ENCODE measurements at places on chromosomes 2 and 18.
A peak's percentile ranks its signal among the peaks of the same experiment; 100 is the strongest.

DNA sequence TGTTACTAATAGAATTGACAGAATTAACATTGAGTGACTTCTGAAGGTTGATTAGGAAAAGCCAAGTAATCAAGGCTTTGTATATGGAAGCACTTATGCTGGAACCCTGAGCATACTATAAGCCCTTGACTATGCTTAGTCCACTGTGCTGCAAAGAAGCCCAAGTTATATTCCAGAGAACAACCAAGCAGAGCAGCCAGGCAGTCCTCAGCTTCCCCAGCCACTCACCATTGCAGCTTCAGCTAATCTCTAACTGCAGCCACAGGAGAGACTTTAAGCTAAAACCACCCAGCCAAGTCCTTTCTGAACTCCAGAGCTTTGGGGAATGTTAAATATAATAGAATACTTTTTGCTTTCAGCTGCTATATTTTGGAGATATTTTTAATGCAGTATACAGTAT lies 164.4 kb upstream of the VWC2L start:
- no peak for DNase-seq

DNA sequence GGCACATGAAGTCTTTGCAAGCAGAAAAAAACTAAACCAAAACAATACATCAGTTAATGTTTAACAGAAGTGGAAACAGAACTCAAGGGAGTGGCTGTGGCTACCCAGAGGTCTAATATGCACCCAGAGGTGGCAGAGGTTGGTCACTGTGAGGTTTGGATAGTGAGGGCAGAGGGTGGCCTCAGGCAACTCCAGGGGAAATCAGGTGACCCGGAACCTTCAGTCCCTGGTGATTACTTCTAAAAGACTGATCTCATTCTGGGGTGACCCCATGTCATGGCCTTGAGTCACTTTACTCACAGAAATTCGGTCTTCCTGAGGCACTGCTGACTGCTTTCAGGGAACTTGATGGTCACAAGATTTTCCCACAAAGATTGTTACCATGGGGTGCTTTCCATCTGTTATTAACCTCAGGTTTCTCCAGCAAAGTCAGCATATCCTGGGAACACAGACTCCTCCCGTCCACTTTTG lies 99.4 kb downstream of the TMEM17 start:
- DNase-seq: no peak

- no peak for DNase-seq
Measured at GRCh38 chr2:71861186-71862160, 286.2 kb downstream of the CYP26B1 start.

- no peak for DNase-seq
Measured at GRCh38 chr2:28471214-28471613, 24.6 kb upstream of the PLB1 start.

GRCh38 chr18:73952296-73952946 lies 195.2 kb downstream of the FBXO15 start:
- DNase-seq: no peak

GRCh38 chr2:157751462-157752058 lies 122.9 kb upstream of the ACVR1C start:
- DNase-seq: no peak

GRCh38 chr18:44778788-44779187 lies 98.1 kb downstream of the SETBP1 start:
- DNase-seq: no peak

GRCh38 chr2:227411320-227411989 lies 23.7 kb upstream of the SCYGR1 start:
- DNase-seq: no peak

- DNase-seq: peak; percentile 14
Measured at GRCh38 chr2:64203858-64204632, 59.8 kb upstream of the PELI1 start.

DNA sequence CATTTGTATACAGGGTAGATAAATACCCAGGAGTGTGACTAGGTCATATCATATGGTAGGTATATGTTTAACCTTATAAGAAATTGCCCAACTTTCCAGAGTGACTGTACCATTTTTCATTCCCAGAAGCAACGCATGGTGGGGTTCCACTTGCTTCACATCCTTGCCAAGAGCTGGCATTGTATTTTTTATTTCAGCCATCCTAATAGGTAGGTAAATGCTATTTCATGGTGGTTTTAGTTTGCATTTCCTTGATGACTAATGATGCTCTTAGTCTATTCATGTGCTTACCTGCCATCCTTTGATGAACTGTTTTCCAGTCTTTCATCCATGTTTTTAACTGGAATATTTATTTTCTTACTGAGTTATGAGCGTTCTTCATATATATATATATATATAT lies 51.9 kb downstream of the MAP4K3 start:
- DNase-seq: no peak

- no peak for DNase-seq
Measured at GRCh38 chr2:171553236-171553635, 31.0 kb downstream of the CYBRD1 start.

DNA sequence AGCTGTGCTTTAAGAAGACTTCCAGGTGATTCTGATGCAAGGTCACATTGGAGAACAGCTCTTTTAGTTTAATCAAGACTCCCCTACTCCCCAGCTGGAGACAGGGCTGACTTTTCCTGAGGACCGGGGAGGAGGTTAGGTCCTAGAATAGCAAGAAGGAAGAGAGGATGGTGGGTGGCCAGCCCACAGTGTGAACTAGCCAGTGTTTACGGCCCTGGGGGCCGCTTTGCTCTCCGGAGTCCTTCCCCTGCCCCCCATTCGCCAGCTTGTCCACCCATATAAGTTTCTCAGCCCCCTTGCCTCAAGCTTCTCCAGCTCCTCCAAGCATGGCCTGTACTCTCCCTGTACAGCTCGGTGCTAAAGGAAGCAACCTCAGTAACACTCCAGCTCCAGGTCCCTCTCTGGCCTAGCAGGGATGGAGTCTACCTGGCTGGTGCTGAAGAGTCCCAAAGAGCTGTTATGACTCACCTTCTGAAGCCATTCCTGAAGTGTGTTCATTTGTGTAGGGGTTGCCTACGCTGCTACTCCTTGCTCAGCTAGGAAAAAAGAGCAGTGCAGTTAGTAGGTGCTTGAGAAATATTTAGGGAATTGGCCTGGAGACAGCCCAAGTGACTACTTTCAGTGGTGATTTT lies 7.9 kb downstream of the INPP4A start:
- no peak for DNase-seq

DNA sequence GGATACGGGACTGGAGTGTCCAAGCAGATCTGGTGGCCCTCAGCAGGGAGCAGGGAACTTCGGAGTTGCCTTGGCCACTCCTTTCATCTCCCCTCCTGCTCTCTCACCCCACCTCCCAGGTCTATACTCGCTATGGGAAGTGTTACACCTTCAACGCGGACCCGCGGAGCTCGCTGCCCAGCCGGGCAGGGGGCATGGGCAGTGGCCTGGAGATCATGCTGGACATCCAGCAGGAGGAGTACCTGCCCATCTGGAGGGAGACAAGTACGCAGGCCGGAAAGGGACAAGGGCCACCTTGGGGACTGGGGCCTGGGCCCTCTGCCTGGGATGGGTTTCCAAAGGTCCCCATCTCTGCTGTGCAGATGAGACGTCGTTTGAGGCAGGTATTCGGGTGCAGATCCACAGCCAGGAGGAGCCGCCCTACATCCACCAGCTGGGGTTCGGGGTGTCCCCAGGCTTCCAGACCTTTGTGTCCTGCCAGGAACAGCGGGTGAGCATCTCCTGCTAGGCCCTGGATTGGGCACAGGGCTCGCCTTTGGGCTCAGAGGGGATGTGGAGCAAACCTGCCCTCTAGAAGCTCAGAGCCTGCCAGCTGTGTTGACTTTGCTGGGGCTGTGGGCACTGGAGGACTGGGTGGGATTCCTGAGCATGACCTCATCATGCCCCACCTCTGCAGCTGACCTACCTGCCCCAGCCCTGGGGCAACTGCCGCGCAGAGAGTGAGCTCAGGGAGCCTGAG lies 11.8 kb downstream of the CHPF start:
- no peak for DNase-seq

GRCh38 chr18:47767699-47768098 lies 162.8 kb downstream of the SMAD2 start:
- no peak for DNase-seq

- DNase-seq: no peak
Measured at GRCh38 chr2:2413525-2413924, 82.5 kb upstream of the MYT1L start.

GRCh38 chr18:26780520-26781325 lies 84.8 kb downstream of the AQP4 start:
- no peak for DNase-seq

GRCh38 chr2:28381225-28382180 lies 11.2 kb upstream of the FOSL2 start:
- DNase-seq: no peak

- no peak for DNase-seq
Measured at GRCh38 chr2:219285894-219286425, 6.8 kb downstream of the DNAJB2 start.

- DNase-seq: no peak
Measured at GRCh38 chr2:203783496-203784203, 77.2 kb downstream of the CD28 start.

DNA sequence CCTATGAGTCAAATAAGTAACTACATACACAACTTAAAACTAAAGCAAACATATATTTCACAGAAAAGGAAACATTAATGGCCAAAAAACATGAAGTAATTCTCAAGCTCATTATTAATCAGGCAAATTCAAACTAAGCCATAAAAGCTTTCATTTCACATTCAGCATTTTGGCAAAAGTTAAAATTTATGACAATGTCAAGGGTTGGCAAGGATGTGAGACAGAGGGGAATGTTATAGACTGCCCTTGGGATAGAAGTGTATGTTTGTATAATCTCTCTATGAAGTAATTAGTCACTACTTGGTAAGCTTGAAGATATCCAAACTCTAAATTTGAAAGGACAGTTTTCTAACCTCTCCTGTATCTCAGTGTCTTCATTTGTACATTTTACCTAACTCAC lies 539.4 kb downstream of the RIT2 start:
- DNase-seq: no peak

- no peak for DNase-seq
Measured at GRCh38 chr2:9294764-9295163, 88.2 kb downstream of the ASAP2 start.

- no peak for DNase-seq
Measured at GRCh38 chr2:85935746-85936208, 47.0 kb upstream of the ST3GAL5 start.

- DNase-seq: no peak
Measured at GRCh38 chr2:80852079-80852807, 547.7 kb upstream of the LRRTM1 start.

DNA sequence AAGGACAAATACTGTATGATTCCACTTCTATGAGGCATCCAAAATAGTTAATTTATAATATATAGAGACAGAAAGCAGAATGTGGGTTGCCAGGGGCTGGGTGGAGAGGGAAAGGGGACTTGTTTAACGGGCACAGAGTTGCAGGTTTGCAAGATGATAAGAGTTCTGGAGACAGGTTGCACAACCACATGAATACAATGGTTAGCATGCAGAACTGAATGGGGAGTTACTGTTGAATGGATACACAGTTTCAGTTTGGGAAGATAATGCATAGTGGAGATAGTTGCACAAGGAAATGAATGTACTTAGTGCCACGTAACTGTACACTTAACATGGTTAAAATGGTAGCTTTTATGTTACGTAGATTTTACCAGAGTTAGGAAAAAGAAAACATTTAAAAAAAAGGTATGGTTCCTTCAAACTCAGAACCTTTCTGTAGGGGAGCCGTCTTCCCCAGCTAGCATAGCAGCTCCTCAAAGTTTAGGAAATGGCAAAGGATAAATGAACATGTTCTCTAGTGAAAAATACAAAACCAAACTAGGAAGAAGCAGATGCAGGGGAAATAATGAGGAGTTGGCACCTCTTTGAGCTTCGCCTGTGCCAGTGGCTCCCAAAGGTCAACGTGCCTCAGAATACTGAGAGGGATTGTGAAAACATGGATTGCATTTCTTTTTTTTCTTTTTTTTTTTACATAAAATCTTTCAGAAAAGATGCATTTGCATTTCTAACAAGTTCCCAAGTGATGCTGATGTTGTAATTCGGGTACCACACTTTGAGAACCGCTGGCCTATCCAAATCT lies 95.2 kb downstream of the ZCCHC2 start:
- DNase-seq: no peak

Data from T-helper 9 cell (primary cell).